WTC11 (cell line): ENCODE measurements at places on chromosomes 6 and 20. TPM values are rescaled to one million over a fixed set of nuclear protein-coding genes. Genes with fewer than 3 reads are reported as not detected.
A peak's percentile ranks its signal among the peaks of the same experiment; 100 is the strongest.

The RTF2 gene
- 46.3 to 56.1 TPM (median 51.7 TPM) in 3 replicates for total RNA-seq

The MICB gene
- 26.9 to 37.0 TPM (median 27.0 TPM) in 3 replicates for total RNA-seq

The SMOC2 gene
- 3.3 to 3.9 TPM (median 3.6 TPM) in 3 replicates for total RNA-seq

The ABT1 gene
- 21.0 to 22.1 TPM (median 21.6 TPM) in 3 replicates for total RNA-seq

The TREML1 gene
- total RNA-seq, result 0.27 TPM in 1 of 3 replicates, not detected in the others

The MRPS26 gene
- total RNA-seq, result 105 to 111 TPM (median 110 TPM) in 3 replicates

DNA sequence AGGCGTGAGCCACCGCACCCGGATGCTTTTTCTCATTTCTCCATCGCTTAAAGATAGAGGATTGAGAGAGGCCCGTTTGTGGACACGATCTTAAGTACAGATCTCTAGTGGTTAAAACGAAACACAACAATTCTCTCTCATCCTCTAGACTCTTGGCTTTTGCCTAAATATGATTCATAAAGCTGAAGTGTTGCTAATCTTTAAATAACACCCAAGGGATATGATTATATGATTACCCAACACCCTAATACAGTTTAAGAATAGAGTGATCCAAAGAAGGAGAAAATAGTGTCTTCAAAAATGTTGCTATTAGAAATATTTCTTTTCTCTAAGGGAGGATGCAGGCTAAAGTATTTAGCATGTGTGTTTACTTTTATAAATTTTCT lies 50.4 kb downstream of the MTHFD1L start:
- peaks cover 40% of the 10 kb centered on the region for H3K36me3 ChIP-seq
- no peak overlapping the region for H3K27ac ChIP-seq
- DNase-seq, result no peak
- H3K4me1 ChIP-seq, result no peaks in the 10 kb centered on the region

DNA sequence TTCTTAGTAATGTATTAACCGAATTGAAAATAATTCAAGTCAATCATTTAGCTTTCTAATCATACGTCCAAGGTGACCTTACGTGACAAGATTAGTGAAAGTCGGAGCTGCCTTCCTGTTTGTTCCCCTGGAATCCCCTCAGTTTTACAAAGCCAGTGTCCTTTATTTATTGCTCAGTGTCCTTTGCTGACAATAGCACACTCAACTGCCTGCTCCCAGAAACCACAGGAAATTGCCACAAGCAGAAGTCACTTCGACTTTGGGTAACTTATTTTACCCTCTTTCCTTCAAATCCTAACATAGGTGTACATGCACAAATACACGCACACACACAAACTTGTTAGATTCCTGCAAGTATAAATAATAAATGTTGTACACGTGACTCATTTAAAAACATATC lies 1167.7 kb upstream of the ADGRB3 start:
- no peak overlapping the region for H3K4me3 ChIP-seq
- H3K4me1 ChIP-seq, result no peaks in the 10 kb centered on the region
- no peak for DNase-seq
- no peaks in the 10 kb centered on the region; the same call in 1 of the 2 replicates for H3K27me3 ChIP-seq
- no peak overlapping the region for H3K27ac ChIP-seq
- H3K36me3 ChIP-seq, result peaks cover 5% of the 10 kb centered on the region

GRCh38 chr6:54813892-54814291 lies 32.7 kb upstream of the FAM83B start:
- H3K27me3 ChIP-seq, result no peaks in the 10 kb centered on the region; the same call in 1 of the 2 replicates
- H3K36me3 ChIP-seq, result peaks cover 3% of the 10 kb centered on the region
- no peak overlapping the region for H3K27ac ChIP-seq
- no peak overlapping the region for H3K4me3 ChIP-seq
- DNase-seq, result no peak
- no peaks in the 10 kb centered on the region for H3K4me1 ChIP-seq

DNA sequence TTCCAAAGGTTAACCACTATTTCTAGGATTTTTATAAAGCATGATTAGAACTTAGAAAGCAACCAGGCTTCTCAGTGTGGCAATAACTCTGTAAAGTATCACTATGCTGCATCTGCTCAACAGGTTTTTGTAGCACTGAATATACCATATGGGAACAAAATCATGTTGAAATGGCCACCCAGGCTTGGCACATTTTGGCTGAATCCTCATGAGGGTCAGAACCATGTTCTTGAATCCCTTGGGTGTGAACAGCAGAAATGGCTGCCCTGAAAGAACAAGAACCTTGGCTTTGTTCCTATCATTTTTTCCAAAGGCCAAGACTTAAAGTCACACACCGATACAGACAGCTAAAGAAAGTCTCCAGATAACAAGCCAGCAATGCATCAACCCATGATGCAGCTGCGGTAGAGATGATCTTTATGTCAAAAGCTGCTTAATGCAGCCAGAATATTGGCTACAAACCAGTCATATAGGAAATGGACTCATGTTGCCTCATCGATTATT lies 283.0 kb upstream of the NOX3 start:
- no peaks in the 10 kb centered on the region for H3K27me3 ChIP-seq
- H3K4me1 ChIP-seq, result no peaks in the 10 kb centered on the region
- no peak for DNase-seq
- H3K27ac ChIP-seq, result no peak overlapping the region

DNA sequence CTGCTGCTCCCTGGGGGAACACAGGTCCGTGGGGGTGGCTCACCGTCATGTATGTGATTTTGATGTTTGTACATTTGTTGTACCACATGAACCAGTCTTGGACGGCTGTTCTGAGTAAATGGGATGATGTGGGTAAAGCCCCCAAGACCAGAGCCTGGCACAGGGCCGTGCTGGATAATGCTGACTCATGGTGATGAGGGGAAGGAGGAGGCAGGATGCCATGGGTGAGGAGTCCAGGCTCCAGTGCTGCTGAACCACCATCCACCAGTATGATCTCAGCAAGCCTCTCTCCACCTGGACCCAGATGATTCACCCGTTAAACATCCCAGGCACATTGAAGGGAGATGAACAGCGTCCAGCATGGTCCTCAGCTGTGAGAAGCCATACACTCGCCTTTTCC lies 9.6 kb upstream of the APCDD1L start:
- H3K27ac ChIP-seq, result no peak overlapping the region
- peaks cover 4% of the 10 kb centered on the region for H3K27me3 ChIP-seq
- H3K36me3 ChIP-seq, result peaks cover 43% of the 10 kb centered on the region
- H3K4me1 ChIP-seq, result peaks cover 14% of the 10 kb centered on the region
- no peak overlapping the region for H3K4me3 ChIP-seq

DNA sequence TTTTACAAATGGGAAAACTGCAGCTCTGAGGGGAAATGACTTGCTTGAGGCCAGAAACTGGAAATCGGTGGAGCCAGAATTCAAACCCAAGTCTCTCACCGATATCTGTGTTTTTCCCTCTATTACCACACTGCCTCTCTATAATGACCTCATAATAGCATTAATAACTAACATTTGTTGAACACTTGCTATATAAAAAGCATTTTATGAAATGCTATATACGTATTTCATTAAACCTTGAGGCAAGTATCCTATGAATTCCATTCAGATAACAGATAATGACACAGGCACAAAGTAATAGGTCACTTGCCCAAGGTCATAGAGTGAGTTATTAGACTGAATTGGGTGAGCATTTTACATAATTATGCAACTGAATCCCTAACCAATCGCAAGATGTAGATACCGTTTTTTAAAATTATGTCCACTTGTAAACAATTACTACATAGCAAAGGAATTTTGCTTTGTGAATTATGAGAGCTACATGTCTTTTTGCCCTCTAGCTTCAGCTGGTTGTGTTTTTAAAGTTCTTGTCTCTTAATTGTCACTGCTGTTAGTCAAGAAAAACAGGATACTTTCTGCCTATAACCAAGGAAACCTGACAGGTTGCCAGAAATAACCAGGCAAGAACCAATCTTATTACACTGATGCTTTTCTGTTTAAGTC lies 4.7 kb downstream of the DSN1 start:
- peaks cover 19% of the 10 kb centered on the region for H3K36me3 ChIP-seq
- peaks cover 2% of the 10 kb centered on the region; the same call in 1 of the 2 replicates for H3K27me3 ChIP-seq
- H3K27ac ChIP-seq, result no peak overlapping the region
- DNase-seq, result no peak
- peaks cover 6% of the 10 kb centered on the region for H3K4me1 ChIP-seq
- H3K4me3 ChIP-seq, result no peak overlapping the region

GRCh38 chr6:8203337-8203736 lies 101.0 kb upstream of the EEF1E1 start:
- H3K4me1 ChIP-seq, result peaks cover 7% of the 10 kb centered on the region; the same call in 1 of the 2 replicates
- no peaks in the 10 kb centered on the region for H3K27me3 ChIP-seq
- no peak for DNase-seq
- H3K36me3 ChIP-seq, result no peaks in the 10 kb centered on the region

- H3K4me1 ChIP-seq, result peaks cover 12% of the 10 kb centered on the region
- H3K27ac ChIP-seq, result no peak overlapping the region
- no peak for DNase-seq
- H3K4me3 ChIP-seq, result no peak overlapping the region
- H3K27me3 ChIP-seq, result no peaks in the 10 kb centered on the region
- H3K36me3 ChIP-seq, result no peaks in the 10 kb centered on the region
These were observed 326.5 kb downstream of the RNGTT start for GRCh38 chr6:88636871-88637270.

- H3K27me3 ChIP-seq, result no peaks in the 10 kb centered on the region
- H3K4me3 ChIP-seq, result no peak overlapping the region
- H3K4me1 ChIP-seq, result no peaks in the 10 kb centered on the region
- no peak for DNase-seq
These were observed 40.4 kb downstream of the FAM8A1 start for GRCh38 chr6:17640477-17640917.

DNA sequence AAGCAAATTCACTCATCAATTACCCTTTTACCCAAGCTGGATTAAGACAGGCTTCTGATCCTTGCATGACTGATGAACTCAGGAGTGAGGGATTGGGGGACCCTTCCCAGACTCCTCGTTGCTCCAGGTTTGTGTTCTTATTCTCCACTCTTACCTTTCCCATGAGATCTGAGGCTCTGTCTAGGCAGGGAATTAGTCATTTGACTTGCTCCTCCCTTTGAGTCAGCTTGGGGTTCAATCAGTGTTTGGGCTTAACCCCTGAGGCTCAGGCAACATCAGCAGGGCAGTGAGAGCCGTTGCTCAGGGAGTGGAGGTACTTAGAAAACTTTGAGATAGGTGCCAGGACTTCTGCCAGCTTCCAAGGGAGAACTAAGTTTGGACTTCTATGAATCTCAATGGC lies 20.7 kb upstream of the TOX2 start:
- no peak for DNase-seq
- peaks cover 36% of the 10 kb centered on the region for H3K4me1 ChIP-seq
- no peak overlapping the region for H3K27ac ChIP-seq
- no peak overlapping the region for H3K4me3 ChIP-seq
- no peaks in the 10 kb centered on the region for H3K27me3 ChIP-seq
- peaks cover 15% of the 10 kb centered on the region for H3K36me3 ChIP-seq

GRCh38 chr20:32510601-32511357 lies 74.4 kb downstream of the NOL4L start:
- no peaks in the 10 kb centered on the region for H3K36me3 ChIP-seq
- H3K4me3 ChIP-seq, result no peak overlapping the region
- H3K4me1 ChIP-seq, result peaks cover 35% of the 10 kb centered on the region
- H3K27ac ChIP-seq, result no peak overlapping the region; the same call in 1 of the 2 replicates

DNA sequence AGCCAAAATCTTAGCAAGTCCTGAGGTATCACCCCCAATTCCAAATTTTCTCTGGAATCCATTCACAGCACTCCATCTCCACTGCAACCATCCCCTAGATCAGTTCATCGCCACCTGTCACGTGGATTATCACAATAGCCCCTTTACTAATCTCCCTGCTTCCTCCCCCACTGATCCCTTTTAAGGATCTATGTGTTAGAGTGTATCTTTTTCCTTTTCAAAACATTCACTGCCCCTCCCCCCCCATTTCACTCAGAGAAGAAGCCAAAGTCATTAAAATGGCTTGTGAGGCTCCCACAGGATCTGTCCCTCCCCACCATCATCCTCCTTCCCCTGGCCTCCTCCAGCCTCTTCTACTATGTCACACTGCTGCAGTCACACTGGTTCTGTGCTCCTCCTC lies 18.4 kb upstream of the SPAG4 start:
- peaks cover 47% of the 10 kb centered on the region for H3K27me3 ChIP-seq
- H3K27ac ChIP-seq, result no peak overlapping the region
- H3K4me1 ChIP-seq, result peaks cover 9% of the 10 kb centered on the region
- no peaks in the 10 kb centered on the region for H3K36me3 ChIP-seq
- no peak for DNase-seq

GRCh38 chr6:22221630-22222029 lies 75.2 kb downstream of the PRL start:
- H3K36me3 ChIP-seq, result peaks cover 15% of the 10 kb centered on the region; the same call in 1 of the 2 replicates
- H3K4me1 ChIP-seq, result peaks cover 37% of the 10 kb centered on the region
- H3K27me3 ChIP-seq, result no peaks in the 10 kb centered on the region
- DNase-seq, result no peak
- H3K27ac ChIP-seq, result peak overlapping the region; percentile 93

- H3K27me3 ChIP-seq, result no peaks in the 10 kb centered on the region; the same call in 1 of the 2 replicates
- DNase-seq, result no peak
- H3K36me3 ChIP-seq, result no peaks in the 10 kb centered on the region
These were observed 68.3 kb downstream of the CNBD2 start for GRCh38 chr20:36036688-36037087.

DNA sequence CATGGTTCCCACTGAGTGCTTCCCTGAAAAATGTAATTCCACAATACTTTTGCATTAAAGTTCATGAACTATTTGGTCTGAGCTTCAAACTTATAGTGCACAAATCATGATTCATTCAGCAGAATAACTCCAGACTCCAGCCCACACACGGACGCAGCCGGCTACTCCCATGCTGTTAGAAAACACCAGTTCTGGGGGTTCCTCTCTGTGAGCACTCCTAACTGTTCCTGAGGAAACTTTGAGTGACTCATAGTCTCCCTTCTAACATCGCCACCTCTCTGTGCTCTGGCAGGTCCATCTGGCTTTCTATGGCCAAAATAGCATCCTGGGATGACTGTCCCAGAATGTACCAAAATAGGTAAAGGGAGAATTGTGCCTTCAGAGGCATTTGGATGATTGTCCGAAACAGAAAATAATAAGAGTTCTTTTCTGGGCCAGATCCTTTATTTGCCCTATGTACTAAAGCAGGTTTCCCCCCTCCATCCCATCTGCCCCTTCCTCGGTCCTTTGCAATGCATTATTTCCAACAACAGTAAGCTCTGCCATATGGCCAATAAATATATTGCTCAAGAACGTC lies 32.3 kb upstream of the LY86 start:
- H3K4me3 ChIP-seq, result no peak overlapping the region
- peaks cover 5% of the 10 kb centered on the region for H3K4me1 ChIP-seq
- H3K36me3 ChIP-seq, result no peaks in the 10 kb centered on the region
- H3K27ac ChIP-seq, result no peak overlapping the region

DNA sequence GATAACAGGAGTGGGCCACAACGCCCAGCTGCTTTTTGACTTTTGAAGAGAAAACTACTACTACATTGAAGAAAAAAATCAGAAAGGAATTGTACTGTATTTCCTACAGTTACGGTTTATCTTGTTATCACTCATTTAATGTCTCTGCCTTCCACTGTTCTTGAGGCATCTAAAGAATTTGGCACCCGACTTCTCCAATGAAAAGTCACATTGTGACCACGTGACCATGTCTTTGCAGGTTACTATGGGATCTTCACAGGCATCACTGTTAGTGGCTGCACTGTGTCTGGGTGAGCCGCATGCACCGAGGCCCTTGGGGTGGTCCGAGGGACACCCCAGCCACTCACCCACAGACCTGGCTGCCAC lies 26.8 kb downstream of the RRBP1 start:
- H3K4me3 ChIP-seq, result no peak overlapping the region
- no peak for DNase-seq
- H3K27me3 ChIP-seq, result no peaks in the 10 kb centered on the region
- peak overlapping the region; percentile 82 for H3K27ac ChIP-seq

GRCh38 chr6:134240665-134241431 lies 77.1 kb downstream of the SGK1 start:
- no peak overlapping the region for H3K4me3 ChIP-seq
- no peaks in the 10 kb centered on the region for H3K27me3 ChIP-seq
- no peaks in the 10 kb centered on the region for H3K36me3 ChIP-seq
- no peak for DNase-seq
- no peak overlapping the region for H3K27ac ChIP-seq
- peaks cover 15% of the 10 kb centered on the region for H3K4me1 ChIP-seq
